HCT116 (cell line): ENCODE measurements at places on chromosomes 2 and 18.
A peak's percentile ranks its signal among the peaks of the same experiment; 100 is the strongest.

GRCh38 chr18:24546307-24546706 lies 85.9 kb downstream of the HRH4 start:
- no peak for DNase-seq

GRCh38 chr2:228956701-228957474 lies 314.2 kb downstream of the PID1 start:
- no peak for DNase-seq

GRCh38 chr2:20647738-20648137 lies 3.2 kb downstream of the HS1BP3 start:
- DNase-seq = no peak

DNA sequence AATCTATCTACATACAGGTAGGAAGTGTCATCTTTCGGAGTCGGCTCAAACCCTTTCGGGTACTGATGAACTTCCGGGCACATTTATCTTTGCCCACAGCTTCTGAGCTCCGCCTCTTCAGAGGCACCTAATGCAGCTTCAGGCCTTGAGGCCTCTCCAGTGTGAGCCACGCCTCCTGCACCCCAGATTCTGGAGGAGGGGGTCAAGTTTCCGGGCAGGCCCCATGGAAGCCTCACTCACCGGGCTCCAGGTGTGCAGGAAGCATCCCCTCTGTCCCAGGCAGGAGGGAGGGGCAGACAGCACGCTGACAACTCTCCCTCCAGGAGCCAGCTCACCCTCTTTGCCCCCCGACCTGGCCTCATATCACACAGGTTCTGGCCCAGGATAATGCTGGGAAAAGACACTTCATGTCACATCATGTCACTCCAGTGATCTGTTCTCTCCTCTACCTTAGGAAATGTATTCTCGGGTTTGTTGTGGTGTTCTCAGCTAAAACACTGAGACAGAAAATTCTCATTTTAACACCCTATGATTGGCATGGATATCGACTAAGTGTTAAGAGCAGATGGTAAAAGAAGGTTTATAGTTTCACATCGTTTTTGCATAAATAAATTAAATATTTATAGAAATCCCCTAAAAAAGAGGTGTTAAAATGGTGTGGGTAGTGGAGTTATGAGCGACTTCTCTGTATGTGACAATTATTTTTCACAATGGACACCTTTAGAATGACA lies 46.2 kb upstream of the COPS8 start:
- no peak for DNase-seq

DNA sequence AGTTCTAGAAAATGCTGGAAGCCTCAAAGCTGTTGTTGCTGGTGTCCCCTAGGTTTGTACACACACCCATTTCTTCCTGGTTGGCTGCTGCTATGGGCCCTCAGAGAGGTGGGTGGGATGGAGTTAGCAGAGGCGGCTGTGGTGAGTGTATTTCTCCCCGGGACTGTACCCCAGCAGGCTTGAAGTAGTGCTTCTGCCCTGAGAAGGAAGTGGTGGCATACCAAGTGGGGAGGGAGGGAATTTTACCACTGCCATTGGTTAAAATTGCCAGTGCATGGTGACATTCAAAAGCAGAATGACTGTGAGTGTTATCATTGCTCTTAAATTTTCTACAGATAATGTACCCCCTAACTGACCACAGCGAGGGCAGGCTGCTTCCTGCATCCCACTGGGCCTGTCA lies 125.6 kb upstream of the CAPN13 start:
- no peak for DNase-seq

- DNase-seq = no peak
These were observed 3.5 kb downstream of the CNDP2 start for GRCh38 chr18:74499633-74500032.

GRCh38 chr18:56869189-56869777 lies 218.1 kb downstream of the WDR7 start:
- DNase-seq = peak; percentile 55

GRCh38 chr2:188956961-188957360 lies 17.2 kb upstream of the COL3A1 start:
- no peak for DNase-seq

DNA sequence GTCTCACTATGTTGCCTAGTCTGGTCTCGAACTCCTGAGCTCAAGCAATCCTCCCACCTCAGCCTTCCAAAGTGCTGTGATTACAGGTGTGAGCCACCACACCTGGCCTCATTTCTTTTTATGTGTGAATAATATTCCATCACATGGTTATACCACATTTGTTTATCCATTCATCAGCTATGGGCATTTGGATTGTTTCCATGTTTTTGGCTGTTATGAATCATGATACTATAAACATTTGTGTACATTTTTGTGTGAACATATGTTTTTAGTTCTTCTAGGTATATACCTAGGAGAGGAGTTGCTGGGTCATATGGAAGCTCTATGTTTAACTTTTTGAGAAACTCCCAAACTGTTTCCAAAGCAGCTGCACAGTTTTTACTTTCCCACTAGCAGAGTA lies 24.4 kb downstream of the PKP4 start:
- no peak for DNase-seq

- DNase-seq = no peak
These were observed 47.5 kb downstream of the ARID5A start for GRCh38 chr2:96584017-96584416.

GRCh38 chr2:174996622-174997021 lies 8.6 kb downstream of the CHN1 start:
- no peak for DNase-seq

- DNase-seq = no peak
These were observed 52.8 kb upstream of the RAB12 start for GRCh38 chr18:8556424-8556823.

- DNase-seq = peak; percentile 65
These were observed 47.6 kb upstream of the GPC1 start for GRCh38 chr2:240387669-240388358.
